Mammary microvascular endothelial cell (primary cell): ENCODE measurements at places on chromosomes 7 and 10. TPM values are rescaled to one million over a fixed set of nuclear protein-coding genes. Genes with fewer than 3 reads are reported as not detected.

The CTAGE4 gene
- total RNA-seq = 0.33 TPM in 1 of 2 replicates, not detected in the other

The TMEM270 gene
- total RNA-seq = not detected in 2 replicates

The PTER gene
- total RNA-seq = 8.4 and 10.0 TPM in 2 replicates

The FXYD4 gene
- total RNA-seq = not detected in 2 replicates

The ANKRD22 gene
- total RNA-seq = not detected in 2 replicates

The CTNNA3 gene
- under 0.01 TPM in 1 of 2 replicates, not detected in the other for total RNA-seq

The CFAP43 gene
- total RNA-seq = 0.15 TPM in 1 of 2 replicates, not detected in the other

The RSPH10B2 gene
- total RNA-seq = 0.05 TPM in 1 of 2 replicates, not detected in the other

The CYTH3 gene
- total RNA-seq = 9.9 and 16.5 TPM in 2 replicates

The MPP7 gene
- total RNA-seq = 0.34 and 0.47 TPM in 2 replicates

The ZNF736 gene
- 2.6 and 2.7 TPM in 2 replicates for total RNA-seq

The TDRD1 gene
- 0.07 TPM in 1 of 2 replicates, not detected in the other for total RNA-seq

The SFTPD gene
- not detected in 2 replicates for total RNA-seq

The IL15RA gene
- 40.6 and 52.3 TPM in 2 replicates for total RNA-seq

The CCL24 gene
- total RNA-seq = not detected in 2 replicates

The TMEM225B gene
- total RNA-seq = 0.15 TPM in 1 of 2 replicates, not detected in the other

The HGF gene
- 0.69 and 1.7 TPM in 2 replicates for total RNA-seq

The AGR2 gene
- total RNA-seq = not detected in 2 replicates

The LDB3 gene
- not detected in 2 replicates for total RNA-seq

The LIPF gene
- not detected in 2 replicates for total RNA-seq

The CAMK2B gene
- 0.20 and 0.69 TPM in 2 replicates for total RNA-seq

The SLC26A5 gene
- not detected in 2 replicates for total RNA-seq

The ZNHIT1 gene
- 176 and 199 TPM in 2 replicates for total RNA-seq

The KLHDC10 gene
- 12.9 and 13.7 TPM in 2 replicates for total RNA-seq

The CYP2C8 gene
- not detected in 2 replicates for total RNA-seq

The ERVW-1 gene
- not detected in 2 replicates for total RNA-seq

The GPR146 gene
- total RNA-seq = 7.8 TPM in 2 replicates

The ODAD2 gene
- total RNA-seq = 1.7 and 4.5 TPM in 2 replicates

The LIPN gene
- total RNA-seq = not detected in 2 replicates

The ADCY1 gene
- 0.07 and 0.25 TPM in 2 replicates for total RNA-seq

The OR9A2 gene
- not detected in 2 replicates for total RNA-seq

The LRMDA gene
- total RNA-seq = 8.8 and 13.7 TPM in 2 replicates

The GLI3 gene
- total RNA-seq = 2.7 and 3.8 TPM in 2 replicates

The CPA5 gene
- not detected in 2 replicates for total RNA-seq

The NSUN6 gene
- 4.9 and 6.1 TPM in 2 replicates for total RNA-seq

The C1QL3 gene
- total RNA-seq = 0.05 and 0.07 TPM in 2 replicates

The TUBAL3 gene
- total RNA-seq = 0.07 and 0.20 TPM in 2 replicates

The VWA2 gene
- total RNA-seq = not detected in 2 replicates

The SMURF1 gene
- 11.1 and 13.2 TPM in 2 replicates for total RNA-seq

The GDF2 gene
- not detected in 2 replicates for total RNA-seq

The EPO gene
- not detected in 2 replicates for total RNA-seq

The ADARB2 gene
- 0.07 and 0.10 TPM in 2 replicates for total RNA-seq

The PCLO gene
- total RNA-seq = 0.33 and 0.34 TPM in 2 replicates

The PIP gene
- total RNA-seq = not detected in 2 replicates

The MOSPD3 gene
- total RNA-seq = 13.2 and 16.8 TPM in 2 replicates

The FAM237B gene
- total RNA-seq = not detected in 2 replicates

The H2BK1 gene
- total RNA-seq = not detected in 2 replicates

The SRRM3 gene
- total RNA-seq = 0.10 and 0.93 TPM in 2 replicates

The HTRA1 gene
- total RNA-seq = 50.4 and 51.6 TPM in 2 replicates

The URGCP gene
- 19.5 and 20.4 TPM in 2 replicates for total RNA-seq

The CACNB2 gene
- total RNA-seq = not detected in 2 replicates

The CALML3 gene
- not detected in 2 replicates for total RNA-seq

The CARD11 gene
- 0.25 and 0.27 TPM in 2 replicates for total RNA-seq

The CHRM2 gene
- under 0.01 TPM in 1 of 2 replicates, not detected in the other for total RNA-seq

The COL26A1 gene
- total RNA-seq = not detected in 2 replicates

The ELN gene
- total RNA-seq = 0.25 and 1.8 TPM in 2 replicates

The PITRM1 gene
- total RNA-seq = 120 and 121 TPM in 2 replicates
